ENCODE measurements at places on chromosomes 3 and 15. TPM values are rescaled to one million over a fixed set of nuclear protein-coding genes. Genes with fewer than 3 reads are reported as not detected.

The CKMT1B gene
- total RNA-seq = 1.9 TPM

The LRRK1 gene
- total RNA-seq = 2.5 TPM

The SLC24A5 gene
- not detected for total RNA-seq

The STAC gene
- 0.93 TPM for total RNA-seq

The PLXNB1 gene
- total RNA-seq = 161 TPM

The HERC2 gene
- total RNA-seq = 87.7 TPM

The FAM107A gene
- 1.6 TPM for total RNA-seq

The ECE2 gene
- not detected for total RNA-seq

The KLHDC8B gene
- 45.2 TPM for total RNA-seq

The RGMA gene
- 205 TPM for total RNA-seq

- DNase-seq = no peak
Observed at GRCh38 chr15:50107591-50108408, 11.2 kb downstream of the ATP8B4 start.

- no peak for DNase-seq
Observed at GRCh38 chr3:24687671-24688070, 193.0 kb upstream of the THRB start.

GRCh38 chr3:42790714-42791229, 13.5 kb downstream of the HIGD1A start:
- DNase-seq = no peak

DNA sequence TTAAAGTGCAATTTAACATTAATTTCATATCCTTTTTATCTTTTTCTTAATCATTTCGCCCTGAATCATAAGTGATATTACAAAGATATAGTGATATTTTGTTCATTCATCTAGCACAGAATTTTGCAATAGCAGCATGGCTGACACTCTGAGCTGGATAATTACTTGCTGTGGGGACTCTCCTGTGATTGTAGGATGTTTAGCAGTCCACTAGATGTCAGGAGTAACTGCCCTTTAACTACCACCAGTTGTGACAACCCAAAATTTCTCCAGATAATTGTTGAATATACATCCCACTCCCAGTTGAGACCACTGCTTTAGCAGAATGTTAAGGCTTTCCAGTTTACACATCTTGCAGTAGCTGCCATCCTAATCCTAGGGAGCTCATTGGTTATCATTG, 196.8 kb upstream of the MBNL1 start:
- DNase-seq = no peak

DNA sequence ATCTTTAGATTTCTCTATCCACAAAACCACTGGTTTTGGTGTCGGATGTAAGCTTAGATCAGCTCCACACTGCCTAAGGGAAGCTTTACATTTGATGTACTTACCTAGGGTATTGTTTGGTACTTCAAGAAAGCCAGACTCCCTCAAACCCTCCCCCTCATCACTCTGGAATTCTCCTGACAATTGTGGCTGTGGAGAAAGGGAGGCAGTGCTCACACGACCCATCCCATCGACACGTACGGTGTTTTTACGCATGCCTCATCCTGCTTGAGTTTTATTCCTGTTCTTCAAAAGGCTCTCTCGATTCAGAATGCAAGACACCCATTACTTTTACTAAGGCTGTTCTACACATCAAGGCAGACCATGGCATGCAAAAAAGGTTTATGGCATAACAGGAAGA, 67.3 kb upstream of the ONECUT1 start:
- DNase-seq = no peak

DNA sequence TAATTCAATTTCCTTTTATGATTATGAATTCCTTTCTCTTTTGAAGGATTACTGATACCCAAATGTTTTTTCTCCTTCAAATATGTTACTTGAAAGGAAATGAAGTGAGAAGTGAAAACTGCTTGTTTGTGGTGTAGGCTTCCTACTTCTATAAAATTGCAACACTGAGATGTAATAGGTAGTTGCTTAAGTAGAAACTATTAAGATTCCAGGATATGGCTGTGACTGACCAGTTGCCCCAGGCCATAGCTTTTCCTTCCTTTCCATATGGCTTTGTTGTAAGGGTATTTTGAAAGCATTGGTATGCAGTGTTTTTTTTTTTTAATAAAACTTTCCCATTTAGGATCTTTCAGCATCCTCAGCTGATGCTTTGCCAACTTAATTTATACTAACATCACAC, 28.5 kb downstream of the DNAJC13 start:
- DNase-seq = no peak

GRCh38 chr3:101667331-101667730, 9.6 kb downstream of the ZBTB11 start:
- DNase-seq = no peak

DNA sequence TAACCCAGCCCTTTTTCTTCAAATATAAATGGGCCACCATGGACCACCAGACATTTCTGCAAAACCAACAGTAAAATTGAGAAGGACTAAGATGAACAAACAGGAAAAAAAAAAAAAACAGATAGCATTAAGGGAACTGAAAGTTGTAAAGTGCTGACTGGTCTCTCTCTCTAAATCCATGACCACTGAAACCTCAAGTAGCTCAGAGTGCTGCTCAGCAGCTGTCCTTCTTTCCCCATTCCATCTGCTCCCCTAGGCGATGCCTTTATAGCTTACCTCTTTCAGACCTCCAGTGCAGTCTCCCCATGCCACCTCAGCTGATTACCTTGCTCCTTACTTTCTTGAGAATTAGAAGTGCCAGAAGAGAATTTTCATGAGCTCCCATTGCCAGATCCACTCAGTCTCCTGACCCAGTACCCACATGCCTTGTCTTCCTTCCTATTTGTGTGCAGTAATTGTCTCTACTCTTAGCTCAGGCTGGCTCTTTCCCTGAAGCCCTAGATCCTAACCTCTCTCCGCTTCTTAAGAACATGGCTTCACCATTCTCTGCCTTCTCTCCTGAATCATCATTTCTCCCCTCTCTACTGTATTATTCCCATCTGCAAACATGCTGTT, 23.9 kb upstream of the XIRP1 start:
- DNase-seq = no peak

- DNase-seq = no peak
Observed at GRCh38 chr3:107920538-107920937, 170.3 kb downstream of the CD47 start.

- DNase-seq = no peak
Observed at GRCh38 chr3:171116365-171116764, 89.8 kb upstream of the SLC2A2 start.

DNA sequence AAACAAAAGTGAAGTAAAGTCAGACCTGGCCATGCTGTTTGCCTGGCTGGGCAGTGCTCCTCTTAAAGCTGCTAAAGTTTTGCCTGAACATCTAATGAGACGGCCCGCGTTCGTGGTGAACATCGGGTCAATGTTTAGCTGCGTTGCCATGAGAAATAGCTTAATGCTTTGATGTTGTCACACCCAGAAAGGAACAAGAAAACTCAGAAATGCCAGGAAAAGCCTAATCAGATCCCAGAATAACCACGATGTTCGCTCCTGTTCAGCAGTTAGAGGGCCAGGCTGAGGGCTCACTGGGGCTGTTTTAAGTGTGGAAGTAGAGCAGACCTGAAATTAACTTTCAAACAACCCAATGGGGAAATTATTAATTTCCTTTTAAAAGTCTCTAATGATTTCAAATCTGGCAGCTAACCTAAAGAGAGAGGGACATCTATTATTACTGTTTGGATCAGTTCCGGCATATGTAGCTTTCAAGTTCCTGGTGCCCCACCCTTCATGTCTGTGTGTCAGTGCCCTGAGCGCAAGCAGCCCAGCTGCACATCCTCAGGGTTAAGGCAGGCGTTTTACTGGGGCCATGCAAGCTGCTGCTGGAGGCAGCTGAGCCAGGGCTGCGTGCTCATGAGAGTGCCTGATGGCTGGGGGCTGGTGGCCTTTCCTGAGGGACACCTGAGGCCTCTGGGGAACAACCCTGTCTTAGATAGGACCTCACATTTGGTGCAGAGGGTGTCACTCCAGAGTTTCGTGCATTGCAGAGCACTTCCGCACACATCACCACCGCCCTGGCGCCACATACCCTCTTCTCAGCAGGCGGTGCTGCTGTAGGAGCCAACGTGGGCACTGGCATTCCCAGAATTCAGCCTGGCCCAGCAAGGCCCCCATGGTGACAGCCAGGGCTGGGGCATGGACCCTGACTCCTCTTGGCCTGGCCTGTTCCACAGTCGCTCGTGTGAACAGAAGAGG, 76.6 kb downstream of the LRRK1 start:
- DNase-seq = no peak

- DNase-seq = no peak
Observed at GRCh38 chr15:83612226-83612625, 41.7 kb upstream of the ADAMTSL3 start.

- DNase-seq = no peak
Observed at GRCh38 chr15:71142780-71143179, 27.5 kb downstream of the THSD4 start.

- DNase-seq = no peak
Observed at GRCh38 chr3:122921791-122922651, 105.5 kb downstream of the SEMA5B start.

All from neural crest cell (in vitro differentiated cells).